ENCODE measurements at places on chromosomes 11 and 22. TPM values are rescaled to one million over a fixed set of nuclear protein-coding genes. Genes with fewer than 3 reads are reported as not detected.

- DNase-seq = peak; percentile 78
Observed at GRCh38 chr11:46367244-46367915, 14.1 kb upstream of the MDK start.

Gene SLC37A2
- polyA plus RNA-seq = 0.30 TPM

- no peak for DNase-seq
Observed at GRCh38 chr22:38919631-38920190, 37.7 kb upstream of the APOBEC3A start.

- DNase-seq = no peak
Observed at GRCh38 chr11:128648711-128649110, 45.2 kb upstream of the FLI1 start.

- no peak for DNase-seq
Observed at GRCh38 chr22:48936391-48936790, 891.3 kb downstream of the BRD1 start.

Gene MPPED2
- polyA plus RNA-seq = 2.4 TPM

Gene CELSR1
- polyA plus RNA-seq = 0.18 TPM

Gene HBG2
- polyA plus RNA-seq = not detected
